ENCODE measurements at places on chromosomes 4 and X.

DNA sequence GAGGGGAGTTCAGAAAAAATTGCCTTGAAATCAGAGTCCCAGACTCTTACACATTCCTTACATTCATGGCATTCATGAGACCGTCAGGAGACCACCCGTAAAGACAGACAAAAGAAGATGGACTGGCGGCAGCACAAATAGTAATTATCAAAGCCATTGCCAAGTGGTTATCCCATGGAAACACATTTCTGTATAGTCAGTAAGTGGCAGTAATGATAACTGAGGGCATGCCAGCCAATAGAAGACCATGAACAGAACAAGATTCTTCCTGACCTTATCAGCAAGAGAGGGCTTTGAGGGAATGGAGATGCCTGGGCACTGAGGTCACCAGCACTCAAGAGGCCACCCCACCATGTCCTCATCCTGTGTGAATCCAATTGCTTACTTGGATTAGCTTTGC lies 121.7 kb upstream of the HCCS start:
- DNase-seq, result no peak

- DNase-seq, result no peak
Observed at GRCh38 chr4:16659694-16660093, 238.8 kb downstream of the LDB2 start.

DNA sequence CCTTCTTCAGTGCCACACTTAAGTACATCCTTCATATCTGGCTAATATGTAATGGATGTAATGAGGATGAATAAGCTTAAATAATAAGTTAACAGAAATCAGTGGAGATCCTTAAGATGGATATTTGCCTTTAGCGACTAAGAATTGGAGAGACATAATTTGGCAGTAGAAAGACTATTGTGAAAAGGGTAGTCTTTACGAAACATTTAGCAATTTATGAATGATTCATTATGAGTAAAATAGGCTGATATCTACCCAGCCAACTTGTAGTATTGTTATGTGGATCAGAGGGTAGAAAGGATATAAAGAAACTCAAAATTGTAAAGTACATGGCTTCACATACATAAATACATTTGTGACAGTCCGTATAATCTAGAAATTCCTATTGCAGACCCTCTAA lies 2371.8 kb downstream of the PCDH7 start:
- no peak for DNase-seq

GRCh38 chr4:105471566-105472176 lies 2.2 kb downstream of the PPA2 start:
- peak; percentile 60 for DNase-seq

GRCh38 chrX:48472851-48473703 lies 2.9 kb upstream of the FTSJ1 start:
- DNase-seq, result no peak

GRCh38 chr4:95910749-95911148 lies 70.9 kb downstream of the PDHA2 start:
- DNase-seq, result no peak

GRCh38 chr4:113497154-113497884 lies 264.2 kb downstream of the CAMK2D start:
- no peak for DNase-seq

- DNase-seq, result no peak
Observed at GRCh38 chrX:81202943-81203342, 1.0 kb downstream of the SH3BGRL start.

GRCh38 chr4:5143940-5144339 lies 92.7 kb downstream of the STK32B start:
- no peak for DNase-seq

- DNase-seq, result no peak
Observed at GRCh38 chrX:48910926-48911411, 477 bp downstream of the SLC35A2 start.

GRCh38 chrX:83759872-83760271 lies 101.1 kb upstream of the CYLC1 start:
- DNase-seq, result peak; percentile 26

- no peak for DNase-seq
Observed at GRCh38 chr4:15413623-15414019, 14.2 kb upstream of the C1QTNF7 start.

DNA sequence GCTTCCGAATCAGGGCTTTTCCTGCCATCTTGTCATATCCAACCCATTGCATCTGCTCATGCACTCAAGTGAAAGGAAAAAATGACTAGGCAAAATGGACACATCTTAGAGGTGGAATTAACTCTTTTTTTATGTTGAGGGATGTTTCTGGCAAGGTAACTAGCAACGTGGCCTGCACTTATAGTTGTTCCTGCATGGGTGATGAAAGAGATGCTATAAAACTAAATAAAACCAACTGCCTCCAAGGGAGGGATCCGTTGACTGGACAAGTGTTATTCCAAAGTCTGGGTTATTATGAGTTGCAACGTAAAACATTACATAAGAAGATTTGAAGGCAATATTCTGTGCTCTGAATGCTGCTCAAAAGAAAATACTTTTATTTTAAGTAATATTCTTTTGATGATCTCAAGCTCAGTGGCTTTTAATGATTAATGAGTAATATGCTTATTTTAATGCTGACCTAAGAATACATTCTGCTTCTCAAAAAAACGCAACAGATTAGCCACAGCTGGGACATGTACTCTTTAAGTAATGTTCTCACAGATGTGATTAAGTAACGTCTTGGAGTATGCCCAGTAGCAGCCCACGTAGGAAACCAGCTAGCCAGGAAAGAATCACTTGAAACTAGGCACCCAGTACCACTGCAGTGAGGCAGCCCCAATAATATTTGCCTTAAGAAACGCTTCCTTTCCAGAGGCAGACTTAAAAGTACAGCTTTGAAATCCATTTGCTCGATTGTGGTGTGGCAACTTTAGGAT lies 27.4 kb downstream of the KLF3 start:
- DNase-seq, result no peak

- no peak for DNase-seq
Observed at GRCh38 chrX:50941638-50942037, 31.1 kb downstream of the BMP15 start.

GRCh38 chrX:45799576-45799975 lies 598.9 kb upstream of the DIPK2B start:
- DNase-seq, result no peak

GRCh38 chrX:11434607-11435006 lies 141.4 kb downstream of the AMELX start:
- DNase-seq, result no peak

- no peak for DNase-seq
Observed at GRCh38 chr4:147289181-147289580, 191.7 kb upstream of the EDNRA start.

GRCh38 chrX:153649178-153649914 lies 2.3 kb downstream of the DUSP9 start:
- no peak for DNase-seq

DNA sequence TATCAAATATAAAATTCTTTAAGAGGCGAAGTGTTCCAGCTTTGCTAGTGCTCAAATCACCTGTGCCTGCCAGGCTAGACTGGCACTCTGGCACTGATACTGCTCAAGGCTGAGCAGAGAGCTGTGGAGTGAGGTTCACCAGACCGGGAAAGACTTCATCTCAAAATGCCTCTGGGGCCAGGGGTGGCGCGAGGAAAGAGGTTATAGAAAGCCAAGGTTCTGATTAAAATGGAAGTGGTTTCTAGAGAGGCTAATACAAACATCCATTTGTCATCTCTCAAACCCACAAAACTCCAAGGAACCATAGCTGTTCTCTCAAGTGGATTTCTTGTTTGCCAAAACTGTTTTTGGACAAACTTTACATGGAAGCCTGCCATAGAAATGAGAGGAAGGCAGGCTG lies 41.5 kb downstream of the F11 start:
- DNase-seq, result no peak

DNA sequence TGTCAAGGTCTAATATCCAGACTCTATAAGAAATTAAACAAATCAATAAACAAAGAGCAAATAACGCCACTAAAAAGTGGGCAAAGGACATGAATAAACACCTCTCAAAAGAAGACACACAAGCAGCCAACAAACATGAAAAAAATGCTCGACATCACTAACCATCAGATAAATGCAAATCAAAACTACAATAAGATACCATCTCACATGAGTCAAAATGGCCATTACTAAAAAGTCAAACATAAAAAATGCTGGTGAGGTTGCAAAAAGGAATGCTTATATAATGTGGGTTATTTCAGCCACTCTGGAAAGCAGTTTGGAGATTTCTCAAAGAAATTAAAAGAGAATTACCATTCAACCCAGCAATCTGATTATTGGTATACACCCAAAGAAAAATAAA lies 481.1 kb downstream of the STPG2 start:
- DNase-seq, result no peak

GRCh38 chr4:138561276-138561880 lies 319.2 kb upstream of the SLC7A11 start:
- DNase-seq, result no peak

DNA sequence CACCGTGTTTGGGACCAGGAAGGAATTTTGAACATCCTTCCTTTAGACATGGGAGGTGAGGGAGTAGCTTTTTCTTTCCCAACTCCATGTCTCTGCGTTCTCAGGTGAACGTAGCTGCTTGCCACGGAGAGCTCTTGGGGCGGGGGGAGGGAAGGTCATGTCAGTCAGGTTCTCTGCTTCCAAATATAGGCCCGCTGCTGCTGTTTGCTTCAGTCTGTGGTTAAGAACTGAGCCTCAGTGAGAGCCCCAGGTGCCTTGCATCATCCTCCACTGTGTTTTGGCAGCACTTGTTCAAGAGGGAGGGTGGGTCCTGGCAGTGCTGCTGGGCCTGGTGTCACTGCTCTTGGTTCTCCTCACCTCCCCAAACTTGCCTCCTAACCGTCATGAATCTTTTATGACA lies 46.5 kb downstream of the HADH start:
- no peak for DNase-seq

DNA sequence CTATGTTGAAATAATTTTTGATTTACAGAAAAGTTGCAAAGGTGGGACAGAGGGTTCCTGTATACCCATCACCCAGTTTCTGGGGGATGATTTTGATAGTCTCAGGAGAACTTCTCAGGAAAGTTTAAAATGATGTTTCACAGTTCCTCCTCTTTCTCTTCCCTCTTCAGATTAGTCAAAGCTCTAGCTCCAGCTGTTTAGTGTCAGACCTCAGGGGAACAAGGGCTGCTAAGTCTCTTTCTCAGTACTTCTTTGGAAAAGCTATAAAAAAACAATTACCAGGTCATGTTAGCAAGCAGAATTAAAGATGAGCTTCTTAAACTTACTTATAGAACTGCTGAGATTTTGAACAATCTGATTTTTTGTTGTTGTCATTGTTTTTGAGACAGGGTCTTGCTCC lies 12.2 kb downstream of the IL13RA1 start:
- DNase-seq, result no peak

DNA sequence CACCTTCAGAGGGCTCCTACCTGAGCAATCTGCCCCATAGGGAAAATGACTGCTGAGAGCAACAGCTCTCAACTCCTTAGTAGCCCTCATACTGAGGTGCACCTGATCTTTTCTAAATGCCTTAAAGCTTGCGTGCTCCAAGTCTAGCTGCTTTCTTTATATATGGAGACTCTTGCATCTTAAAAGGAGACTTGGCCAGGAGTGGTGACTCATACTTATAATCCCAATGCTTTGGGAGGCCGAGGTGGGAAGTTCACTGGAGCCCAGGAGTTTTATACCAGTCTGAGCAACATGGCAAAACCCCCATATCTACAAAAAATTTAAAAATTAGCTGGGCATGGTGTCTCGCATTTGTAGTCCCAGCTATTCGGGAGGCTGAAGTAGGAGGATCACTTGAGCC lies 78.1 kb upstream of the TRIM2 start:
- no peak for DNase-seq

GRCh38 chr4:76977736-76978350 lies 28.3 kb downstream of the SEPTIN11 start:
- DNase-seq, result no peak

GRCh38 chrX:103187953-103188475 lies 26.9 kb upstream of the BEX4 start:
- no peak for DNase-seq

GRCh38 chr4:53520116-53520515 lies 71.2 kb downstream of the LNX1 start:
- DNase-seq, result no peak

DNA sequence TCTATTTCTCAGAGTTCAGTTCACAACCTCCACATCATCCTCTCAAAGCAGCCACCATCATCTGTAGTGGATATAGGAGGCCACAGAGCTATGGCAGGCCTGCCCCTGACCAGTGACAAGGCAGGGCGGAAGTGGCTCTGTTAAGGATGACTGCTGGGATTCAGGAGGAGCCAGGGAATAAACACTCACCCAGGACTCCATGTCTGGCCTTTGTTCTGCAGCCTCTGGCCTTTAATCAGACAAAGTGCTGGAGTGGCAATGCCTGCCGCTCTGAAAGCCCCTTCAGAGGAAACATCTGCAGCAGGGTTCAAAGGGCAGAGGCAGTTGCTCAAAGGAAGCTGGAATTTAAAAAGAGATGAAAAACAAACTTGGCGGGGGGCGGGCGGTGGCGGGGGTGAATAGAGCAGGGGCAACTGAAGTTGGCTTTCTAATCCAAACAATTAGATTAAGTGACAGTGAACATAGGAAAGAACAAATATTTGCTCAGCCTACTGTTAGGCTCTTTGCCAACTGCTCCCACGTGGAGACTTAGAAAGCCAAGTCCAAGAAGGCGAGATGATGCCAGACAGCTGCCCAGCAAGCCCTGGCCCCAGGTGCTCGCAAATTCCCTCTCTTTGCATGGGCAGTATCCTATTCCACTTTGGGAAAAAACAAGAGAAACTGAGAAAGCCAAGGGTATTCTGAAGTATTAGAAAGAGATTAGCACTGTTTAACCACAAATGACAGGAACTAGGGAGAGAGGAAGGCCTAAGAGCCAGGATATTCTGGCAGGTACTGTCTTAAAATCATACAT lies 5.5 kb downstream of the MPP1 start:
- peak; percentile 95 for DNase-seq

DNA sequence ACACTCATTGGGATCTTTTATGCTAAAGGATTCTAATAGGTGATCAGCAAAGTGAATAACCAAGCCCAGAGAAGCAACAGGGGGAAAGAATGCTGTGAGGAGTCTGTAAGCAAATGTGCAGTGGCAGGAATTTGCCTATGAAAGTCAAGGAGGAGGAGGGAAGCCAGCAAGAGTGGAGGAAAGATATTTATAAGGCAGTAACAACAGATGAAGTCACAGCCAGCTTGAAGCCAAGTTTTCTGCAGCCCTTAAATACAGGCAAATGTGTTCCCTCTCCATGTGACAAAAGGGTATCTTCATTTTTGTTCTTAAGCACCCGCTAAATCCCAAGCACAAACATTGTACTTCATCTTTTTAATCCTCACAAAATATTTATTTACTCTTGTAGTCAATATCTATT lies 275.0 kb upstream of the CLNK start:
- DNase-seq, result no peak
